ENCODE measurements at places on chromosomes 16 and 17.
A peak's percentile ranks its signal among the peaks of the same experiment; 100 is the strongest.

DNA sequence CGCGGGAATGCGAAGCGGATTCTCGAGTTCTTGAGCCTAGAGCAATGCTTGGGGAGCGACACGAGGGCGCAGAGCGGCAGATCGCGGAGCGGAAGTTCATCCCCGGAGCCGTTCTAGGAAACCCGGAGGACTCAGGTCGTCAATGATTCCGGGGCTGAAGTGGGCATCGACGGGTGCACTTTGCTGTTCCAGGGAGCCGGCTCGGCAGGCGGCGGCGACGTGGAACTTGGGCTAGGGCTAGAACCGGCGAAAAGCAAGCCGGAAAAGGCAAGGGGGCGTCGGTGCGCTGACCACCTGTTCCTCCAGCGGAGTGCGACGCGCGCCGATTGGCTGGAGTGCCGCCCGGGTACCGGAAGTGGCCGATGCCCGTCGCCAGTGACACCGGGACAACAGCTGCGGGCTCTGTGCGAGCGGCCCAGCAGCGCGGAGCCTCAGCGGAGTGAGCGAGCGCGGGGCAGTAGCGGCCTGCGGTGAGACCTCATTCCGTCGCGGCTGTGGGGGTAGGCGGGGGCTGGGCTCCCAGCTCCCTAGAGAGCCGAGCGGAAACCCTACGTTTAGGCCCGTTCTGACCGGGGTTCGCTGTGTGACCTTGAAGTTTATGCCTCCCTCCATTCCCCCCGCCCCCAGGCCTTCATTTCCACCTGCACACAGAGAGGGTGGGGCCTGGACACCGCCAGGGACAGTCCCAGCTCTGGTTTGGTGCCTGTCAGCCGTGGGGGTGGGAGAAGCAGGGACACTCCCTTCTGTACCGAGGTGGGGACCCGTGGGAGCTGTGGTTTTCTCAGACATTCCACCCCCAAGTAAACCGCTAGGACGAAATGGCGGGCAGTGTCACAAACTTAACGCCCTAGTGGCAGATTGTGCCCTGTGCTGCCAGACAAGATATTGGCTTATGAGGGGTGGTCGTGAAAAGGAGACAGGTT lies at the start of gene ZFP3:
Gene ZFP3, plus strand, starts transcription at position 362 of the 923 bp plus-strand sequence. CDS start 13,038 bp downstream, outside the sequence.
- DNase-seq = peak; percentile 56

GRCh38 chr17:34006126-34006525 lies 249.0 kb upstream of the CCL2 start:
- no peak for DNase-seq

- no peak for DNase-seq
Observed at GRCh38 chr16:57422026-57422944, 17.7 kb downstream of the CCL17 start.

GRCh38 chr17:75456039-75456416 lies 407 bp upstream of the TMEM94 start:
- no peak for DNase-seq

DNA sequence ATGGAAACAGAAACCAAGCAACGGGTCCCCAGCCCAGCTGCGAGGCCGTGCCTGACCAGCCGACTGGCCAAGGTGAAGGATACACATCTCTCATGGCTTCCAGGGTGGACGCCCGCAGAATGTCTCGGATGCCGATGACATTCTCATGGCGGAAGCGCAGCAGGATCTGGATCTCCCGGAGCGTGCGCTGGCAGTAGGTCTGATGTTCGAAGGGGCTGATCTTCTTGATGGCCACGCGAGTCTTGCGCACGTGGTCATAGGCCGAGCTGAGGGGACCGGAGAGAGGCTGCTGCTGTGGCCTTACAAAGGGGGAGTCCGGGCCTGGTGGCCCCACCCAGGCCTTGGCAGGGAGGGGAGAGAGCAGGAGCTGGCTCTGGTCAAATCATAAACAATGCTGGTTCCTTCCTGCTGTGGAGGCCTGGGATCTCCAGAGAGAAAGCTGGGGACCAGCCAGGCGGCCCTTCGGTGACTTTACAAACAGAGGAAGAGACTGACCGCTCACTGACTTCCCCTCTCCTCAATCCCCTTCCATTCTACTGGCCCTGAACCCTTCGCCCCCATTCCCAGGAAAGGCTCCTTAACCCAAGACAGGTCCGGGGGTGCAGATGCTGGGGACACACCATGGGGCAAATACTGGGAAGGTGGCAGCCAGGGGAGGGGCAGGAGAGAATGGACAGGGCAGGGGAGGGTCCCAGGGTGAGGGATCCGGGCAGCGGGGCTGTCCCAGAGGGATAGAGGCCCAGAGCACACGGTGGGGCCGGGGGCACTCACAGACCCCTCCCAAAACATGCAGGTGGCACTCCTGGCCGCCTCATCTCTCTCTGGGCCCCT lies 1.1 kb downstream of the MAPK3 start:
- DNase-seq = no peak

DNA sequence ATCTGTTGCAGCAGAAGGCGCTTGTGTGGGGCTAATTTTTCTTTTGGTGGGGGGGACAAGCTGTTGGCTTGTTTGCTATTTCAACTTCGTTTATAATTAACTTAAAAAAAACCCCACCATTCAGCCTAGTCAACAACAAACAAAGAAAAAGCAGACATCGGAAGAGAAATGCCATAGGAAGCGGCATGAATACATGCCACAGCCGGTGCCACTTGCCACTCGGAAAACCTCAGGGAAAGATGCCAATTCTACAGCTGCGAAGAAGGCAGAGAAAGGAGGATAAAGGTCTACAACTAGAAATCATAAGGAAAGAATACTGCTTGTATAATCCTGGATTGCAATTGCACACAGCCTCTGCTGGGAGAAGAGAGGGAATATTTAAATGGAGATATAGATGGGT lies 254.4 kb upstream of the PMFBP1 start:
- no peak for DNase-seq

GRCh38 chr16:15803618-15804017 lies 53.2 kb downstream of the MYH11 start:
- DNase-seq = no peak

GRCh38 chr17:30318155-30318554 lies 15.7 kb downstream of the TMIGD1 start:
- DNase-seq = no peak

DNA sequence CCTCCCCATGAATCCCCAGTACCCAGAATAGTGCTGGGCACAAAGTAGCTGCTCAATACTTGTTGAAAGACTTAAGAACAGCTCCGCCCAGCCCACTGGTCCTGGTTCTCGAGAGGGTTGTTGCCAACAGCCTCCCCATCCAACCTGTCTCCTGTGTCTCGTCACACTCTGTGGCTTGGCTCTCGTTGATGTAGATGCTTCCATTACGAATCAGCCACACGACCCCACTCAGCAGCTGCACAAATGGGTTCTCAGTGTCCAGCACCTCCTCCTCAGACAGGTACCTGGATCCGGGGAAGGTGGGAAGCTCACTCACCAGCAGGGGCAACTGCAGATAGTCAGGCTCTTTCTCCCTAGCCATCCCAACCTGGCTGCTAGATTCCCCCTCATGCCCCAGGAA lies 2.1 kb downstream of the NAGPA start:
- no peak for DNase-seq

DNA sequence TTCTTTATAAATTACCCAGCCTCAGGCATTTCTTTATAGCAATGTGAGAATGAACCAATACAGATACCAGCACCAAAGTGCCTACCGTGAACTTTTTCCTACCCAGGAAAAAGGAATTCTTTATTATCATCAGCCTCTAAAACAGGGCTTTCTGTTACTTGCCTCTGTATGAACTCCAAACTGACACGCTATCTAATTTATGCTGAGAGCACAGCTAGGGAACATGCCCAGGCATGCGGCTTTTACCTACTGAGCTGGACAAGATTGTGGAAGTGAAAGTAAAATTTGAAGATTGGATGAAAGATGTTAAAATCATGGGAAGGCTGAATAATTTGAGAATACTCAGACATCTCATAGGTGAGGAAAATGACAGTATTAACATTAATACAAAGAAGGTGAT lies 24.4 kb upstream of the ADCY9 start:
- peak; percentile 38 for DNase-seq

DNA sequence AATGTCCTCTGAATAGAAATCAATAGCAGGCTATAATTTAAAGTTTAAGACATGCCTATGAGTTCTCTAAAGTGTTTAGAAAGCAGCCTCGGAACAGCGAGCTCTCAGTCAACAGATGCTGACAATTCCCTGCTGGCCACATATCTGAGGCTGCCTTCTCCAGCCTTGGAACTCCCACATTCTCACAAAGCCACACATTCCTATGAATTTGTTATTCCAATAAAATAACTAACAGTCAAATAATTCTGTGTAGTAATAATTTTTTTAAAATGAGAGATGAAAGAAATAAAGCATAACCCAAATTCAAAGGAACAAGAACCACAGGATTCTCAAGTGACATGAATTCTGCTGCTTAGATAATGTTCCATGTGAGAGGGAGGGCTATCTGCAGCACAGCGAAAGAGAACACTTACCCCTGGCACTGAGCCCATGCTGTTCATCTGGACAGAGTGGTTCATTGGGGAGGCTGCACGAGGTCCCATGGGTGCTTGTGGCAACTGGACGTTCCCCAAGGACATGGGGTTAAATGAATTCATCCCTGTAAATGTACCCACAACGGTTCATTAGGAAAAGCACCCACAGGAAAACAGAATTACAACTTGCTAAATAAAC lies 56.9 kb upstream of the TRAP1 start:
- DNase-seq = no peak

GRCh38 chr17:10681866-10682446 lies 15.4 kb downstream of the SCO1 start:
- DNase-seq = no peak

- no peak for DNase-seq
Observed at GRCh38 chr17:45129940-45130680, 2.2 kb downstream of the PLCD3 start.

DNA sequence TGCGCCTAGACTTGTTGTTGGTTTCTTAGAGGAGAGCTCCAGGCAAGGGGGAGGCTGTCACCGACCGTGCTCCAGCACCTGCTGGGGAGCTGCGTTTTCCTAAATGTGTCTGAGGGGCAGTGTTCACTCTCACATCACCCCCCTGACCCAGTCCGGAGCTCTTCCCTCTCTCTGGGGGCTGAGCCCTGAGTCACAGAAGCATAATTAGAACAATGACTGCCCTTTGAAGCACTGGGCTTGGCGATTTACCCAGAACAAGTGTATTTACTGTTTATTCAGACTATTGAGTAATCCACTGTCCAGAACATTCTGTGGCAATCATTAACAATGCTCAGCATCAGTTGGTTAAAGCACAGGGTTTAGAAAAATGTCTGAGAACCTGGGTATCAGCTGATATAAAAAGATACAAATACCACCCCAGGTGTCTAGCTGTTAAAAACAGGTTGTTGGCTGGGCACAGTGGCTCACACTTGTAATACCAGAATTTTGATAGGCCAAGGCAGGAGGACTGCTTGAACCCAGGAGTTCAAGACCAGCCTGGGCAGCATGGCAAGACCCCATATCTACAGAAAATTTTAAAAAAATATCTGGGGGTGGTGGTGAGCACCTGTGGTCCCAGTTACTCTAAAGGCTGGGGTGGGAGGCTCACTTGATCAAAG lies 8.1 kb downstream of the CES4A start:
- DNase-seq = no peak

DNA sequence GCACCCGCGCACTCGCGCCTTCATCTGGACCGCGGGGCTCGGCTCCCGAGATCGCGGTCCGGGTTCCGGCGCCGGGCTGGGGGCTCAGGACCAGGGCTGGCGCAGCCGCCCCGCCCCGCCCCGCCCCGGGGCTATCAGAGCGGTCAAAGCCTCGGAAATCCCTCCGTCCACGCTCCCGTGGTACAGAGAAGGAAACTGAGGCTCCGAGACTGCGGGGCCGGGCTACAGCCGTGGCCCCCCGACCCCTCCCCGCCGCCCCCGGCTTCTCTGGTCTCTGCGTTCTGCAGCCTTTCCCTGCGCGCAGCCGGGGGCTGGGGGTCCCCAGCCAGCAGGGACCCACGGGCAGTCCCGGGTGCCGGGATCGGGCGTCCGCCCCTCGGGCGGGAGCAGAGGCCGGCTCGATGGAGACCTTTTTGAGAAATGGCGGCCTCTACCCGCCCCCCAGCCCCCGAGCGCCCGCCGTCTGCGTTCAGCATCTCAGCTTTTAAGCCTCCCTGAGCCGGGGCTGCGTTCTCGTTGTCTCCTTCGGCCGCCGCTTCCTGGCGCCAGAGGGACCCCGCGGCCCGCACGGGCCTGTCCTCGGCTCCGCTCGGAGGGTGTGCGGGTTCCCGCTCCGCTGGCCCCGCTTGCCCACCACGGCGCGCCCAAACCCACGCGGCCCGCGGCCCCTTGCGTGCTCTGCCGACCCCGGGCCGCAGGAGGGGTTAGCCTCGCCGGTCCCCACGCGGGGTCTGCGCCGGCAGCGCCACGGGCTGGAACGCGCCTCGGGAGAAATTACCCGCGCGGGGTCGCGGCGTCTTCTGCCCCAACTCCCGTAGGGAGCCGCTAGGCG lies 1.5 kb upstream of the NPTX1 start:
- no peak for DNase-seq

DNA sequence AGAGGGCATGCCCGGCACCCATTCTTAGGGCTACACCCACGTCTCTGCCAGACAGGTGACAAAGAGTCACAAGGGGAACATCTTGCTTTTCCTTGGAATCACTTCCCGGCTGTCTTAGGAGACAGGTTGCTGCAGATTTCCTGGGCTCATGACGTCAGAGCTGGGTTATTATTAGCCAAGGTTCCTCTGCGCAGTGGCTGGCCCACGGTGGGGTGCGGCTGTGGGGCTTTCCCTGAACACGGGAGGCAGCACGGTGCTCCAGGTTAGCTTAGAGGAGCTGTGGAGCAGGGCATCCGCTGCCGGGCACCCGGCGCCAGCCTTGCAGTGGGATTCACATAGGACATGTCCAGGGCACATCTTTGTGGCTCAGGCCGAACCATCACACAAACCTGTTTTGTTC lies 118.0 kb upstream of the PLCG2 start:
- no peak for DNase-seq

DNA sequence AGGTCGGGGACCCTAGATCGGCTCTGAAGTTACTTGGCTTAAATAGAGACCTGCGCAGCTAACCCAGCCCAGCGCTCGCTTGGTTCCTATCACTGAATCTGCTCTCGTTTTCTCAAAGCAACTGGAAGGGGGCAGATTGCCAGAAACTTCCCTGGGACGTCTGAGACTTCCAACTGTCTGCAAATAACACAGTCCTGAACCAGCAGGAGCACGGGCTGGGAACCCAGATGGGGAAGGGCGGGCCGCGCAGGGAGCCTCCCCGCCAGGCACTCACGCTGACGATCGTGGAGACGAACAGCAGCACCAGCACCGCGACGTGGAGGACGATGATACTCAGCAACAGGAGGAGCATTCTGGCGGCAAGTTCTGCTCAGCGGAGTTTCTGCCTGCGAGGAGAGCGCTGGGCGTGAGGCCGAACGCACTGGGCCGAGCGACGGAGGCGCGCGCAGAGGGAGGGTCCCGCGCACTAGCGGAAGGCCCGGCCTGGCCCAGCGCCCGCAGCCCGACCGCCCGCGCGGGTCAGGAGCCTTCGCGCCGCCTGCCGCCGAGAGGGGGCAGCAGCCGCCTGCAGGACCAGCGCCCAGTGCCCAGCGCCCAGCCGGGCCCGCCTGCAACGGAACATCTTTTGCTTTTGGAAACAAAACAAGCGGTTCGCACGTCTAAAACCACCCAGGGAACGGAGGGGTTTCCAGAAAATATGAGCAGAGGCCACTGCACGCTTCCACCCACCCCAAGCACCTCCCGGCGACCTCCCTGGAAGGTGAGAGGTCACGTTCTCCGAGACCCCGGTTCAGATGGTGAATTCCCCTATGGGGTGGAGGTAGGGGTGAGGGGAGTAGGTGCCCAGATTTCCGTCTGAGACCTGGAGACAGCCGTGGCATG lies 4.5 kb downstream of the PMP22 start:
- no peak for DNase-seq
